A549 (cell line): ENCODE measurements at places on chromosomes 3 and 15. TPM values are rescaled to one million over a fixed set of nuclear protein-coding genes. Genes with fewer than 3 reads are reported as not detected.

The TBC1D2B gene
- polyA plus RNA-seq: 11.4 to 13.6 TPM (median 12.6 TPM) in 3 replicates

- no peak for DNase-seq
Measured at GRCh38 chr3:9716801-9717555, 13.3 kb downstream of the CPNE9 start.

The MESP2 gene
- 0.50 to 0.57 TPM (median 0.53 TPM) in 3 replicates for polyA plus RNA-seq

The IP6K1 gene
- 15.2 to 16.3 TPM (median 16.2 TPM) in 3 replicates for polyA plus RNA-seq

DNA sequence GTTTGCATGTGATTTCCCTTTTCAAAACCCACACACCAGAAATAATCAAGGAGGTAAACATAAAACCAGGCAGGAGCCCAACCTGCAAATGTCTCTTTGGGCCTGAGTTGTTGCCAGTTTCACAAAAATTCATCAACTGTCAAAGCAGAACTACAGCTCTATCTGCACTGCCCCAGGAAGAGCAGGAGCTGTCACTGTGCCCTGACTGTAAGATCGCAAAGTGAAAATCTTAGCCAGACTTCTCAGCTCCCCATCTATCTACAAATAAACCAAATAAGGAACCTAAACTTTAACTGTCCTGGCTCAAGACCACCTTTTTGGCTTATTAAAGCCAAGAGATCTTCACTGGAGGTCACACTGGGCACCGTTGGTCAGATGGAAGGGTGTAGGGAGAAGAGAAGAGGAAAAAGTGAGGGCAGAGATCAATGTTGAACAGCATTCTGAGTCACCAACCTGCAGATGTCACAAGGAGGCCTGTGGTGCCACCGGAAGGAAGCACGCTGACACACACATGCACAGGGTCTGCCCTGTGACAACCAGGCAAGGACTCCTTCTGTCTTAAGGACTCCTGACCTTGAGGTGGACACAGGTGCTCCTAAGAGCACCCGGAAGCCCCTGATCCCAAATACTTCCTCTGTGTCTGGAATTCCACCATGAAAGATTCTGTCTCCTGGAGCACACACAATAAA, 58.7 kb downstream of the RPN1 start:
- DNase-seq: no peak

GRCh38 chr3:158703566-158703965, 28.7 kb downstream of the RARRES1 start:
- no peak for DNase-seq

GRCh38 chr3:143314251-143315093, 194.9 kb downstream of the CHST2 start:
- no peak for DNase-seq

The COLQ gene
- 0.63 to 0.80 TPM (median 0.71 TPM) in 3 replicates for polyA plus RNA-seq

DNA sequence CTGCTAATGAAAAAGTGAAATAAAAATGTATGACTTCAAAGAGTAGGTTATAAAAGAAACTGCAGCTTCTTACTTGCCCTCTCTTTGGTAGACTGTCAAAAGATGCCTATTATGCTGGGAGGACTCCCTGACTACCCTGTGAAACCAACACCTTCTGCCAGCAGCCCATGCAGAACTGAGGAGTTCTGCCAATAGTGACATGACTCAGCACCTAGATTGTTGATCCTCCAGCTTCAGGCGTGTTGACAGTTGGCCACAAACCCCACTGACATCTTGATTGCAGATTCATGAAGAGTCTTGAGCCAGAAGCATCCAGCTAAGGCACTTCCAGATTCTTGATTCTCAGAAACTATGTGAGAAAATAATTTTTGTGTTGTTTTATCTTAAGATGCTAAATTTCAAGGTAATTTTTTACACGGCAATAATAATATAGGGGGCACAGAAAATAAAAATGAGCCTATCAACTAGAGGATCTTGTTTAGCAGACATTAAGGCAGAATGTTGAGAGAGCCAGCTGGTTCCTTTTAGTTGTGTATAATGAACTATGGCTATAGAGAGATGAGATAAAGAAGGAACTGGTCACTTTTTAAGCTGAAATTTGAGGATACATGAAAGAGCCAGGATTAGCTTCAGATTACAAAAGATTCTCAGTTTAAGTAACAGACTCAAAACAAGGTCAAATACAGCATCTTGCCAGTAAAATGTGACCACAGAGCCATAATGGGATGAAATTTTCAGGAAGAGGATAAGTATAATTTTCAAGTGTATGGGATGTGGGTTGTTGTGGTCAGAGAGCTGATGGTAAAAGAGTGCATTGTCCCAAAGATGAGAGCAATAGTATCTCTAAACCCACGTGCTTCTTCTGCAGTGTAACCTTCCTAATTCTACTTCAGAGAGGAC, 588.7 kb upstream of the CBLB start:
- DNase-seq: peak; percentile 29

The CKMT1B gene
- 1.9 to 4.1 TPM (median 2.6 TPM) in 3 replicates for polyA plus RNA-seq

The UPK1B gene
- 7.0 to 7.1 TPM (median 7.1 TPM) in 3 replicates for polyA plus RNA-seq

GRCh38 chr15:99343881-99344551, 92.7 kb downstream of the LRRC28 start:
- DNase-seq: peak; percentile 35

GRCh38 chr3:115165701-115166100, 18.6 kb upstream of the ZBTB20 start:
- no peak for DNase-seq

- DNase-seq: no peak
Measured at GRCh38 chr3:138186221-138186620, 880 bp upstream of the ARMC8 start.

DNA sequence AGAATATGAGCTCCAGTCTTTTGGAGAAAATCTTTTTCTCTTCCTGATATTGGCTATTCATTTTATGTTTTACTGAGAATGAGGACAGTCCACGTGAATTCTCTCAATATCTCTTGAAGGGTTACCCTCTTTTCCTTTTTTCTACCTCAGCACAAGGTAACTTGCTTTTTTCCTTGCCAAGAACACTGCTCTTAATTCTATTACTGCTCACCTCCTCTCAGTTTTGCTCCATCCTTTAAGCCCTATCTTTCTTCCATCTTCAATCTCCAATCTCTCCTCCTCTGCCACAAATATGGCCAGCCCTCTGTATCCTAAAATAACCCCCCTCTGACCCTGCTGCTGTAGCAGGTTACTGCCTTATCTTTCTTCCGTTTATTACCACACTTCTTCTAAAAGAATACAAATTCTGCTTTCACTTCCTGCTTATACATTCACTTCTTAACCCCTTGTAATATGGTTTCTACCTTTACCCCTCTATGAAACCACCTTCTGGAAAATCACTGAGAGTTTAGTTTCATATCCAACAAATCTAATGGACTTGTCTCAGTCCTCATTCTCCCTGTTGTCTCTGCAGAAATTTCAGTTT, 89.0 kb downstream of the NFKBIZ start:
- no peak for DNase-seq

The LYSMD4 gene
- polyA plus RNA-seq: 5.4 to 6.0 TPM (median 6.0 TPM) in 3 replicates

GRCh38 chr3:62995530-62995929, 120.3 kb upstream of the CADPS start:
- no peak for DNase-seq

The KCNMB3 gene
- 1.3 to 1.7 TPM (median 1.4 TPM) in 3 replicates for polyA plus RNA-seq

DNA sequence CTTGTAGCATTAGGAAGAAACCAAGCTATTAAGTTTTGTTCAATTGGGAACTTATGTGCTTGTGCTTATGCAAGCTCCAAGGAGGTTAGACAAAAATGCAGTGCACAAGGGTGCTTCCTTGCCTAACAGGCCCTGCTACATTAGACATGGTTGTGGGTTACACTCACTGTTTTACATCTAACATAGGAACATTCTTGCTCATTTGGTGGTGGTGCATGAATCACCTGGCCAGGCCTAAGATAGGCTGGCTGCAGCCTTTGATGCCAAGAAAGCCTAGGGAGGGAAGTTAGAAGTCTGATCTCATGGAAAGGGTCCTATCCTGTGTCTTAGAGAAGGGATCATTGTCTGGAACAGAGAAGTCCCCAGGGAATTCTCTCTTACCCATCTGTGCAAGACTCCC, 43.5 kb downstream of the CA12 start:
- DNase-seq: no peak

The CEP19 gene
- 3.6 to 4.5 TPM (median 4.2 TPM) in 3 replicates for polyA plus RNA-seq

- no peak for DNase-seq
Measured at GRCh38 chr15:68566377-68566954, 12.3 kb upstream of the CORO2B start.

The CLDN16 gene
- 0.16 to 0.29 TPM (median 0.21 TPM) in 3 replicates for polyA plus RNA-seq

DNA sequence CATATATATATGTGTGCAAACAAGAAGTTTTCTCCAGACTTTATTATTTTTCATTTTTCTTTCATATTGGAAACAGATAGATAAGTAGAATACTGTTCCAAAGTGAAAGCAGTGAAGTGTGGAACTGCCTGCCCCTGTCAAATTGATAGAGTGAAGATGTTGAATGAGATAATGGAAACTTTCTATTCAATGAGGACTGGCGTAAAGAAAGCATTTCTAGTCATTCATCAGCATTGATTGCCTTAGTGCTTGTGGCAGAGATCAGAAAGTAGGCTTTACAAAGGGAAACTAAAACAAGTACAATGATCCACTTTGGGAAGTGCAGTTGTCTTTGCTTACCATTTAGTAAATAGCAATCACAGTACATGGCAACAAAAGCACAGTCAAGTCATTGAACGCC, 300.0 kb downstream of the CADM2 start:
- no peak for DNase-seq

- no peak for DNase-seq
Measured at GRCh38 chr15:73026511-73027054, 25.7 kb upstream of the NEO1 start.

DNA sequence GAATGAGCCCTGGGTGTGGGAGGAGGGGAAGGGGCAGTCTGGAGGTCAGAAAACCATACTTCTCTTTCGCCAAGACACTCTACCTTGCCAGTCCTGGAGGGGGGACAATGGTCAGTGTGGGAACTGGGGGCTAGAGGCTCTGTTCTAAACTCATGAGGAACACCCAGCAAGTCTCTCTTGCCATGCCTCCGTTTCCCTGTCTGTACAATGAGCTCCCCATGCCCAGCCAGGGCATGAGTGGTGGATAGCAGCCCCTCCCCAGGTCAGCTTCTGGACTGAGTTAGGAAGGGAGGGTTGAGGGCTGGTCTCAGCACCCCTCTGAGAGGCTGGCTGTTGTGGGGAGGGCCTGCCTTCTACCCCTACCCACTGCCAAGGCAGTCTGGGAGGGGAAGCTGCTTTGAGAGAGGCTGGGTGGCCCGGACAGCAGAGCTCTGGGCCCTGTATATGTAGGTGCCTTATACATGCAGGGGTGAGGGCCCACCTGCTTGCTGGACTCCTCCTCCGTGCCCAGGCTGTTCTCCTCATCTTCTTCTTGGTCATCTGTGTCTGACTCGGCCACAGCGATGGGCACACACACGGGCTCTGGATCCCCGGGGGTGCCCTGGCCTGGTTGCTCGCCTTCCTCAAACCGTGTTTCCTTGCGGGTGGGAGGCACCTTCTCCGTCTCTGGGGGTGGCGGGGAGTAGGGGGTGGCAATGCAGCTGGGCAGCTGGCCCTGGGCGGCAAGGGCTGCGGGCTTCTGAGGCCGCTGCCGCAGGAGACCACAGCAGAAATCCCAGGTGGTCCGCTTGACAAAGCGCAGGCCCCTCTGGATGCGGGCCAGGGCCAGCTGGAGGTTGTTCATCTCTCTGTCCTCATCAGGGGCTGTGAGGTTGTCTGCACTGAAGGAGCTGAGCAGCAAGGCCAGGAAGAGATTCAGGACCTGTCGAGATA, 68.8 kb downstream of the SCN5A start:
- DNase-seq: no peak
